GM18507 (cell line): ENCODE measurements at places on chromosomes 3 and 15.

DNA sequence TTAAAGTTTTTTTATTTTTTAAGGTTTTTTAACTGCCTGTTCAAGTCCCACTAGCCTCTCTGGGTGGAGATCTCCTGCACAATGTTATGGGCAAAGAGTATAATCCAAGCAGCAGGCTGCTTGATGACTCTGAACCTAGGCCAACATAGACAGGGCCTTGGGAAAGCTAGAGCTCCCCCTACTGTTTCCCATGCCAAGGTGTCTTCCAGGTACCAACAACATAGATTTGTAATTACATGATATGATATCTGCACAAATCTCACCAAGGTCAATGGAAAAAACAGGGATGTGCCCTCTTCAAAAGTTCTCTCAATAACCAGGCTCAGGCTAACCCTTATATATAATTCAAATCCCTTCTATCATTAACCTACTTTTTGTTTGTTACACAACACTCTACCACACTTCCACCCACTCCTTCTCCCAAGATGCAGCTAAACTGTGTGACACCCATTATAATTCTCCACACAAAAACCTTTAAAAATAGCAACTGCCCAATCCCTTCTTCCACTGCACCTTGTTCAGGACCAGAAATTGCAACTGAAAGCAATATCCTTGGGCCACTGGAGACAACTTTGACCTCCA is 43.8 kb downstream of the RBM15B start:
- DNase-seq, result peak; percentile 26

- no peak for DNase-seq
Measured at GRCh38 chr3:48372377-48372770, 355 bp downstream of the FBXW12 start.

DNA sequence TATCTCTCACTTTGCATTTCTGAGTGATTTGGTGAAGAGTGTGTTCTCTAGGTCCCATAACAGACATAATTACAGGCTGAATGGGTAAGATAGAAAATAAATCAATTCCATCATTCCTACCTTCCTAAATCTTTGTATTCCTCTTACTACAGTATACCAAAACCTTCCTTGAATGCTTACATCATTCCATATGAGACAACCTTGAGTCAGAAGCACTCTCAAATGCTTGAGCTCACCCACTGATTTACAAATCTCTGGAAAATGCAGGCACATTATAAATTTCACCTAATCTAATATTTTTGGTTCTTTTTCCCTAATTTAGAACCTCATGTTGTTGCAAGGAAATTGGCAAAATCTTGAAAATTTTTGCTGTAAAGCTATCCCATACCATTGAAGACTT is 239.1 kb downstream of the CBLB start:
- no peak for DNase-seq

DNA sequence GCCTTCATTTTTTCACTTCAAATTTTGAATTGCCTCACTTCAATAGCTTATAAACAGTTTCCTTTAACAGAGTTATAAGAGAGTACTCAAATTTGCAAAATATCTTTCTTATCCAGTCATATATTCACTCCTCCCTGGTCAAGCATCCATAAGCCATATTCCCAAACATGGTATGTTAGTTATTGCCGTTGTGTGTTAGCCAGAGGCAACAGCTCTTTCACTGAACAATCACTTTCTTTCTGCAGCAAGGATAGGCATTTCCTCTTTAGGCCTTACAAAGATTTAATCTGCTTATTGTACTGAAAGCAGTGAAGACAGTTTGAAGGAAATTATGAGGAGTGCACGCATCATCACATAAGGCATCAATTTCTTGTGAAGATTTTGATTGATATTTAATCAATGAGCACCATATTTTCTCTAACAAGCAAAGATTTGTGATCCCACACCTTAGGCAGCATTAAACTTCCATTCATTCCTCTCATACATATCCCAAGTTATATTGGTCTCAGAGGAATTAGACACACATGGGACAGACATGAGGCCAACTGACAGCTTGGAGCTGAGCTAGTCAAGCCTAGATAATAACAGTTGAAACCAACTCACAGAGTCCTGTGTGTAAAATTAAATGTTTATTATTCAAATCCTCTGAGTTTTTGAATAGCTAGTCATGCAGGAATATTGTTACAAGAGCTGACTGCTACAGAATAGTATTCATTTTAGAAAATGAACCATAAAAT is 80.0 kb upstream of the EPHA6 start:
- DNase-seq, result no peak

GRCh38 chr15:62899090-62899493 is 143.5 kb upstream of the TPM1 start:
- DNase-seq, result no peak

DNA sequence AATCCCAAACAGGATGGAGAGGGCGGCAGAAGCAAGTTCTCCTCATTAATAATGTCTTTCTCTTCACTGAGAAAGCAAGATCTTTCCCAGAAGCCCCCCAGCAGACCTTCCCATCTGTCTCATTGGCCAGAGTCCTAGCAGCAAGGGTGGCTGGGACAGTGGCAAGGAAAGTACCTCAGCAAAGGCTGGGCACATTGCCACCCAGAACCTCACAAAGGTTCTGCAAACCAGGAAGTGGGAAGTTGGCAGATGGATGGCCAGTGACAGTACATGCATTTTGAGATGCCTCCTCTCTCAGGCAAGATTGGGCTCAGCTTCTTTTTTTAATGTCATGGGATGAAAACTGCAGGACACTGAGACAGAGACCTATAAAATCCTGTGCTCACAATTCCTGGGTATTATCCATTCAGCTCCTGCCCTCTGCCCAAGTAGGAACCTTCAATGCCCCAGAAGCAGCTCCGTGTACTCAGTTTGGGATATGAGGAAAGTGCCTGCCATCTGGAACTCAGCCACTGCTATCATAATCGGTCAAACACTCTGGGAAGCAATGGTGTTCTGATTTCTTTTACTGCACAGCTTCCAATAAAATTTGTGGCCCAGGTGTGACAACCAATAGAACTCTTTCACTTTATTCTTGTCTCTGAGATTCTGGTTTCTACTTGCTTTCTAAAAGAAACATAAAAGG is 25.5 kb downstream of the DPH3 start:
- no peak for DNase-seq
